T1000 (cell line): ENCODE measurements at places on chromosomes 6 and 20.
A peak's percentile ranks its signal among the peaks of the same experiment; 100 is the strongest.

GRCh38 chr6:105815661-105816555 is 270.2 kb upstream of the PRDM1 start:
- no peak for DNase-seq

DNA sequence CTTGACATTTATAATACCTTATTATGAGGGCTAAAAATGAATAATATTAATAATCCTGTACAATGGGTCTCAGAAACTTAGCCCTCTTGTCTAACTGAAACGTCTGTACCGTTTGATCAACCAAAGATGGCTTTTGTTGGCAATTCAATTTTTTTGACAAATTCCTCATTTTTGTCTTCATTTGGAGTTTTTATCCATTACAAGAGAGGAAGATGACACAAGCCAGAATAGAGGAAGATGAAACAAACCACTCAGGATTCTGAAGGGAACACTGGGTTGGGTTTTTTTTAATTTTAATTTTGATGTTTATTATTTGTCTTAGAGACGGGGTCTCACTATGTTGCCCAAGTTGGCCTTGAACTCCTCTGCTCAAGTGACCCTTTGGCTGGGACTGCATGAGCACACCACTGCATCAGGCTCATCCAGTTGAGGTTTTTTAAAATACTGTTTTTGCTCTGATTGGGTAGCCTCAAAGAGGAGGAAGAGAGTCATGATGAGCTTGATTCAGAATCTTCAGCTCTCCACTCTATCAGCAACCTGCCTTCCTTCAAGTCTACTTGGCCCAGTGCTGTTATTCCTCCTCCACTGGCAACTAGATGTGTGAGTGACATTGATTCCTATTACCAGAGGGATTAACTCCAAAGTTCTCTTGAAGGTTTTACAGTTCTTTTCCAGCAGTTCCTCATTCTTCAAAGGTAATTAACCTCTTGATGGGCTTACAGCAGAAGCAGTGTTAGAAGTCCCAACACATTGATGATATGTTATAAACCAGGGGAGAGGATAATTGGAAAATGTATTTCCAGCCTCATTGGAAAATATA is 71.3 kb downstream of the ATXN1 start:
- DNase-seq: no peak

- no peak for DNase-seq
Measured at GRCh38 chr6:128597956-128598355, 77.6 kb upstream of the PTPRK start.

DNA sequence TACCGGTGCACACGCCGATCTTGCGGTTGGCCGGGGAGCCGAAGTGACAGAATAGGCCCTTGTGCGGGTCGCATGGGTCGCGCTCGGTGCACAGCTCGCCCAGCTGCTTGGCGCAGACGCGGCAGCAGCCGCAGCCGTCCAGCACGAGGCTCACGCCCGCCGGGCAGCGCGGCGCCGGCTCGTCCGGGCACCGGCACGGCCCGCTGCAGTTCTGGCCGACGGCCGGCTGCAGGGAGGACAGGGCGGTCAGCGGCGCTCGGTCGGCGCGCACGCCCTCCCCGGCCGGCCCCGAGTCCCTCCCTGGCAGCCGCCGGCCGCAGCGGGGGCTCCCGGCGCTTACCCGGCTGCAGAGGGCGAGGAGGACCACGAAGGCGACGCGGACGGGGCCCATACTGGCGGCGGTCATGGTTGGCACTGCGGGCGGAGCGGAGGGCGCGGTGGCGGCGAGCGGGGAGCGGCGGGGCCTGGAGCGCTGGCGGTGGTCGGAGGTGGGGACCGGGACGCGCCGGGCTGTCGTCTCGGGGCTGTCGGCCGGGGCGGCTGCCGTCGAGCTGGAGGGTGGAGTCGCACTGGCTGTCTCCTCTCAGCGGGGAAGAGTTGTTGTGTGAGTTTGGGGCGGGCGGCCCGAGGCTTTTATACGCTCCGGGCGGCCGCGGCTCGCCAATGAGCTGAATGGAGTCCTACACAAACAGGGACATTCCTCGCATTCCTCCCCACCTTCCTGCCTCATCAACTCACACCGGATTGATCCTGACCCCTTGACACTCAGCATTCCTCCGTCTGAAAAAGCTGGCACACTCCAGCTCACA is at the start of gene CCN2:
CCN2 (minus strand) TSS at position 606 of the 809 bp plus-strand sequence; CDS start at position 406, 200 bp downstream.
- peak; percentile 96 for DNase-seq

- DNase-seq: no peak
Measured at GRCh38 chr6:119296036-119297035, 53.2 kb downstream of the MAN1A1 start.

DNA sequence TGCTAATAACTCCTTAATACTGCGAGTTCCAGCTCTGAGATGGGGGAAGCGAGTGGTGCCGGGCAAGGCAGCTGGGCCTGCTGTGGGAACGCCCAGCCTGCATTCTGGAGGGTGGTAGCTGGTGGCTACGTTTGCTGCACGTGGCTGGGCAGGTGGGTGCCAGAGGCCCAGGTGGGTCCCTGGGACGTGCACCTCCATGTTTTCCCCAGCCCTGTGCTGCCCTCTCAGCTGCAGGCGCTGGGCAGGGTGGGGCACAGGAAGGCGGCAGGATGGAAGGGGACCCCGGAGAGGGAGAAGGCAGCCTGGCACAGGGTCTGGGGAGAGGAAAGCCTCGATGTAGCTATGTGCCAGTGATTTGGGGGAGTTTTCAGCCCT is 388.8 kb downstream of the CDH4 start:
- no peak for DNase-seq

GRCh38 chr20:38113401-38114325 is 51.4 kb downstream of the TGM2 start:
- no peak for DNase-seq

DNA sequence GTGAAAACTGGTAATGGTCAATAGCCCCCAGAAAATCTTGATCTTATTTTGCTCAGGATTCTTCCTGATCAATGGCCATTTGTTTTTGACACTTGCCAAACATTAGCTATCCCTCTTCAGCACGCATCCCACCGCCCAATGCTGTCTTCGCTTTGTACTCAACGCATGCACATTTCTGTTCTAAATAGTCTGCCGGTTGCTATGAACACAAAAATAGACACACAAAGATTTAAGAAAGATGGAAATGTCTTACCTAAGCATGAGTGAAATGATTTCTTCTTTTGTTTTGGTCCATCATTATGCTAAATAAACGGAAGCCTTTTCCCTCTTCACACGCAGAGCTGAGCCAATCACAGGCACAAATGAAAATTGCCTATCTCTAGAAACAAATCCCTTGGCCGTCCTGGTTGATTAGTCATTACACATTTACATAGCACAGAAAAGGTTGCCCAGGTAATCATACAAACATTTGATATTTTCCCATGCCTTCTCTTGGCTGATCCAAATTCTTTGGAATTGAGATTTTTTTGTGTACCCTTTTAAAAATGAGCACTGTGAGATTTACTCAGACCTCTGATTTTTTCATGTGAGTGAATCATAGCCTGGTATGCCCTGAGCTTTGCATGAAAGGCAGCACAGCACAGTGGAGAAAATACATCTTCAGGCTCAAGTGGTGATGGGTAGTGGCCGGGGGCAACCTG is 70.5 kb upstream of the FAM184A start:
- DNase-seq: no peak

DNA sequence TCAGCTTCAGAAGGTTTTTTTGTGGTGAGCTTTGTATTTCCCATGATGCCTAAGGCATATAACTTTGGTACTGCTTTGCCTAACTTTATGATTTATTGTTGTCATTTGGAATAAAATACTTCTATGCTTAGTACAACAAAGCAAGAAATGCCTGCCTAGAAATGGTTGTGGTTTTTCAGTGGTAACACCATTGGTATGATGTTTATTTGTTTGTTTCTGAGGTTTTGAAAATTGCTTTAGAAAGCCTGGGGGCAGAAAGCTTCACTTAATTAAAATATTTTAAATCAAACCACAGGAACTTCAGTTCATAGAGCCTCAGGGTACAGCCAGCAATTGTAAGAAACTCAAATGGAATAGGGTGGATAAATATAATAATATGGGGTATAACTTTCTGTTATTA is 351.2 kb upstream of the MAP3K7 start:
- no peak for DNase-seq

DNA sequence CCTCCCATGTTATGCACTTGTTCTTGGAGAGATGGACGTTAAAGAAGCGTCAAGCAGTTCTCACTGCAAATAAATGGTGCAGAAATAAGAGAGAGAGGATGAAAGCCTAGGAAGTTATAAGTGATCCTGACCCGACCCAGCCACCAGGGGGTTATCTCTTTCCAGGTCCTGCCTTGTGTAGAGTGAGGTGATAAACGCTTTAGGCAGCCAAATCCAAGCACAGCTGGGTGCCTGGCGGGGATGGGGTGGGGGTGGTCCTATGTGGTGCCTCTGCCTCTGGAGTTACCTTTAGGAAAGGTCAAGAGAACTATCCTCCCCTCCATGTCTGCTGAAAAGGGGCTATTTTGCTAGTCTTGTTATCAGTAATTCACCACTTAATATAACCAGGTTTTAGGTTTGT is 9.2 kb upstream of the TFAP2A start:
- no peak for DNase-seq

GRCh38 chr6:40810171-40810570 is 223.0 kb upstream of the LRFN2 start:
- DNase-seq: no peak

DNA sequence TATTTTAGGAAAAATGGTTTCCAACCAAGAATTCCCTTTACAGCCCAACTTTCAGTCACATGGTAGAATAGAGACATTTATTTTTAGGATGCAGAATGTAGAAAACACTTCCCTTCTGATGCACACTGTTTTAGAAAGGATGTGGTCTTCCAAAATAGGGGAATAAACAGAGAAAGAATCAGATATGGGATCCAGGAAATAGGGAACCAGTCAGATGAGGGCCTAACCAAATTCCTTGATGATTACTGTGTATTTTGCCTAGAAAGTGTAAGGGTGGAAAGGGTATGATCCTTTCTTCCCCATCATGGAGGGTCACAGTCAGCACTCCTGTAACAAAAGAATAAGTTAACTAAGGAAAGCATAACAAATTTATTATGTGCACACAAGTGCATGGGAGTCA is 27.4 kb downstream of the SLX4IP start:
- DNase-seq: no peak

DNA sequence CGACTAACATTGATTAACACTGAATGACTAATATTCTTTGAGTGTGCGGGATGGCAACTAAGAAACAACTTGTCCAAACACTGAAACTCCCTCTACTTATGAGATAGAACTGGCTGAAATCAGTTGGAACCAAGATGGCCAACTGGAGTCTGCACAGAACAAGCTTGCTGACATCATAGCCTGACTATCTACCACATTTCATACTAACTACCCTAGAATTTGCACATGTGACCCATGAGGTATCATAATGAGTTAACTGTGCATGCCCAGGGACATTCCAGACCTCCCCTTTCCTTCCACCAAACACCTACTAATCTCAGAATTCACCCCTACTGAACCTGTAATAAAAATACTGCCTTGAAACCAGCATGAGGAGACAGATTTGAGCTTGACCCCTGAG is 43.2 kb downstream of the PHIP start:
- DNase-seq: no peak

DNA sequence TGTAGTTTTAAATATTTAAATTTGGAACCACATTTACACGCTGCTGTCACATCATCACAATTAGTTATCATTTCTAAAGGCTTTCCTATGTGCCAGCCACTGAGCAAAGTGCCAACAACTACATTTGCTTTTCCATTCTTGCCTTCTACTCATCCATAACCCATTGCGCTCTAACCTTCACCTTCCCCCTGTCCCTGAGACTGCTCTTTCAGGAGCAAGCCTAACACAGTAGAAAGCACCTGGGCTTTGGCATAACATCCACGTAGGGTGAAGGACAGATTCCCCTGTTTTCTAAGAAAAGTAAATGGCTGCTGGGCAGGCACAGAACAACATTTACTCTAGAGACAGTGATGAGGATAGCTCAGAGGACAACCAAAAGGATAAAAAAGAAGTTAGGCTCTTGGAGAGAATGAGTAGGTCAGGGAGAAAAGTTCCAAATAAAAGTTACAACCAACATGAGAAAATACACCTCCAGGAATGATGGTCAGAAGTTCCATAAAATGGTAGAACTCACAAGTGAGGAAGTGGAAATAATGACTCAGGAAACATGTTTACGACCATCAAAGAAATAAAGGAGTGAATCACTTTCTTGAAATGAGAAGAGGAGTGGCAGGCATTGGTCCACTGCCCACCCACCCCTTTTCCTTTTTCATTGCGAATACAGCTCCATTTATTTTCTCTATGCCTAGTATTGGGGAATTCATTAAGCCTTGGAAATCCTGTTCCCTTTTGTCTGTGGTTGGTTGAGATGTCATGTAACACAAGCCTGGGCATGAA is 77.2 kb downstream of the PFDN4 start:
- no peak for DNase-seq

DNA sequence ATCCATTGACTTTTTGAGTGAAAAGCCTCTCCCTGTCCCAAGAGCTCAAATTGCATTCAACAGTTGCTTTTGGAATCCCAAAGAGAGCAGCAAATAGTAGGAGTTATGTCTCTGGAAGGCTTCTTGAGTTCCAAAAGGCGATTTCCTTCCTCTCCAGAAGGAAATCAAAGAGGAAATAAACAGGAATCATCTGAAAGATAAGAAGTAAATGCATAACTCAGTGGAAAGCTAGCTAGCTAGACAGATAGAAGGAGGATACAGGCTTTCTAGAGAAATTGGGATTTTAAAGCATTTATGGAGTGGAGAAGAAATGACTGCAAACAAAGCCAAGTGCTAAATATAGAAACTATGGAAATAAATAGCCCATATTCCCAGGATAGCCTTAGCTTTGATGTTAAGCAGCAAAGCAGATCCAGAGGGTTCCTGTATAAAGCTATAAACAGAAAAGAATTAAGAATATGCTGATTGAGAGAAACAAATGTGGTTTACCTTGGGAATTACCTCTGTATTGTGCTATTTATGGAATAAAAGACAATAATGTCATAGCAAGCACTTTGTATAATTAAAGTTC is 214.7 kb downstream of the PLCB1 start:
- DNase-seq: no peak

GRCh38 chr6:143859891-143860660 is 4.2 kb upstream of the ZC2HC1B start:
- DNase-seq: no peak

GRCh38 chr20:17172836-17173516 is 53.9 kb upstream of the PCSK2 start:
- DNase-seq: no peak

DNA sequence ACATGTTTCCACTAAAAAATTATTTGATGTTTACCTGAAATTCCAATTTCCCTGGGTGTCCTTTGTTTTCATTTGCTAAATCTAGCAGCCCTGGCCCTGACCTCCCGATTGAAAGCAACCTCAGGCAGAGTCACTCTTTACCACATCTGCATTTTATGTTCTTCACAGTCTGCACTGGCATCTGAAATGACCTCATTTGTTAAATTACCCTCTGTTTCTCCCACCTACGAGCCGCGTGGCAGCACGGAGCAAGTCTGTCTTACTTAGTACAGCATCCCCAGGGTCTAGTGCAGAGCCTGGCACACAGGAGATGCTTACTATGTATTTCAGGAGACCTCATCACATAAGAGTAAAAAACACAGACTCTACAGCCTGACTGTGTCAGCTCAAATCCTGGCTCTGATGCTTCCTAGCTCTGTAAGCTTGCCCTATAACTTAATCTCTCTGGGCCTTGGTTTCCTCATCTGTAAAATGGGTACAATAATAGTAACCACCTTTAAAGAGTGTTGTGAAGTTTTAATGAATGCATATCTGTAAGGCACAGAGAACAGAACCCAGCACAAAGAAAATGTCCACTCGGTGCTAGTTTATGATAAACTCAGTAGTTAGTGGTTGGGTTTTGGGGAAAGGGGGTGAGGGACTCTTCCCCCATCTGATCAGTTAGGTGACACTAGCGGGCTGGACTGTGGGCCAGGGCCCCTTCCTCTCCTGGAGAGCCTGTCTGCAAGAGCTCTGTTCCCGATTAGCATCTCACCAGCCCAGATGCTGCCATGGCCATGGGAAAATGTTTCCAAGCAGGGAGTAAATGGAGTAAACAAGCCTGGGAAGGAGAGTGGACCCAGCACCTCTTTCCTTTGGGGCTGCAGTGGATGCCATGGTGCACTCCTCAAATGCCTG is 88.2 kb downstream of the PREX1 start:
- no peak for DNase-seq
